Stimulated activated CD8-positive, alpha-beta memory T cell treated with anti-CD3 and anti-CD28 coated beads, Interleukin-4, amount 100 ng/mL, for 1 hour (primary cell): ENCODE measurements at places on chromosomes 3 and 15.

- DNase-seq, result no peak
Measured at GRCh38 chr3:9947025-9947995, 4.9 kb downstream of the PRRT3 start.

DNA sequence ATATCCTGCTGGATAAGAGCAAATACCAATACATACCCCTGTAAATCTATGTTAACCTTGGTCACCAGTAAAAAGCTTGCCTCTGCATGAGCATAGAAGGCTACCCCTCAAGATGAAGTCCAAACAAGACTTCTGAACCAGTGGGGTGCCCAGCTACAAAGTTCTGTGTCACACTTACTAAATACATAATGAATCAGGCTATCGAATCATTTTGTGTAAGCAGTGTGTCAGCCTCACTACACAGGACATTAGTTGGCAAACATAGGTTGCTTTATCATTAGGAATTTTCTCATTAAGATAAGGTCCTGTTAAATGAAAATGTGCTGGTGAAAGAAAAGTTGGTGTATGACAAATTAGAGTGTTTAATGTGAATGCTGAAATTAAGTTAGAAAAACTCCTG, 452.0 kb downstream of the MFSD1 start:
- no peak for DNase-seq

GRCh38 chr15:74233851-74234597, 2.1 kb upstream of the CCDC33 start:
- no peak for DNase-seq

DNA sequence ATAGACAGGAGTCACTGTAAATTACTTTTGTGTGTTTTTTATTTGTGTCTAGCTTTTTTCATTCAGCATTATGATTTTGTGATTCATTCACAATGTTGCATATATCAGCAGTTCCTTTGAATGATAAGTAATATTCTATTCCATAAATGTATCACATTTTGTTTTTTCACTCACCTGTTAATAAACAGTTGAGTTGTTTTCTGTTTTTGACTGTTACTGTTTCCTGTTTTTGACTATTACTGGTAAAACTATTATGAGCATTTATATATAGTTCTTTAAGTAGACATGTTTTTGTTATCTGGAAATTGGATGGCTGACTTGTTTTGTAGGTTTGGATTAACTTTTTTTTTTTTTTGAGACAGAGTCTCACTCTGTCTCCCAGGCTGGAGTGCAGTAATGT, 138.4 kb downstream of the RSRC1 start:
- DNase-seq, result no peak

GRCh38 chr3:72210261-72210660, 425.3 kb upstream of the PROK2 start:
- no peak for DNase-seq

DNA sequence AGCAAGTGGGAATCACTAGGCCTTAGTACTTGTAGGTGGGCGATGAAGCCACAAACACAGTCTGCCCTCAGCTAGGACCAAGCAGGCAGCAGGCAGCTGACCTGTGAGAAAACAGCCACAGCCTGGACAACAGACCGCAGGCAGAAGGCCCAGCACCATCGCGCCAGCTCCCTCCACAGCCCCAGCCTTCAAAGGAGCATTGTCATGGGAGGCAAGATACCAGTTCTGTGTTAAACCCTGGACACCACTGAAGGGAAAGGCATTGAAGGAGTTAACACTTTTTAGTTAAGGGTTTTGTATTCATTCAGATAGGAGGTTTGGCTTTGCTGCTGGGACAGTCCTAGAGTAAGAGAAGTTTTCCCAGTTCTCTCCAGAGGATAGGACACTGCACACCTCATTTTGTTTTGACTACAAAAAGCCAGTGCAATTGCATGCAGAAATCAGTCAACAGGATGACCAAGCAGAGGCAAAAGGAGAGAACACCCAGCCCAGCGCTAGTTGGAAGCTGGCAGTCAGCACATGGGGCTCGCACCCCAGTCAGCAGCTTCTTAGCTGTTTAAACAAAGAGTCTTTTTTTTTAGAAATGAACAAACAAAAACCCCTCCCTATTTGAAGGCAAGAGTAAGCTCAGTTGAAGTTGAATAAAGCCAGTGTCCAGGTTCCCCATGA, 286.1 kb upstream of the TPM1 start:
- no peak for DNase-seq

GRCh38 chr15:45456212-45457106, 66.1 kb downstream of the SLC30A4 start:
- no peak for DNase-seq

- DNase-seq, result no peak
Measured at GRCh38 chr3:75248974-75249373, 415.2 kb upstream of the FRG2C start.

GRCh38 chr3:156187146-156187769, 66.9 kb downstream of the KCNAB1 start:
- DNase-seq, result no peak

DNA sequence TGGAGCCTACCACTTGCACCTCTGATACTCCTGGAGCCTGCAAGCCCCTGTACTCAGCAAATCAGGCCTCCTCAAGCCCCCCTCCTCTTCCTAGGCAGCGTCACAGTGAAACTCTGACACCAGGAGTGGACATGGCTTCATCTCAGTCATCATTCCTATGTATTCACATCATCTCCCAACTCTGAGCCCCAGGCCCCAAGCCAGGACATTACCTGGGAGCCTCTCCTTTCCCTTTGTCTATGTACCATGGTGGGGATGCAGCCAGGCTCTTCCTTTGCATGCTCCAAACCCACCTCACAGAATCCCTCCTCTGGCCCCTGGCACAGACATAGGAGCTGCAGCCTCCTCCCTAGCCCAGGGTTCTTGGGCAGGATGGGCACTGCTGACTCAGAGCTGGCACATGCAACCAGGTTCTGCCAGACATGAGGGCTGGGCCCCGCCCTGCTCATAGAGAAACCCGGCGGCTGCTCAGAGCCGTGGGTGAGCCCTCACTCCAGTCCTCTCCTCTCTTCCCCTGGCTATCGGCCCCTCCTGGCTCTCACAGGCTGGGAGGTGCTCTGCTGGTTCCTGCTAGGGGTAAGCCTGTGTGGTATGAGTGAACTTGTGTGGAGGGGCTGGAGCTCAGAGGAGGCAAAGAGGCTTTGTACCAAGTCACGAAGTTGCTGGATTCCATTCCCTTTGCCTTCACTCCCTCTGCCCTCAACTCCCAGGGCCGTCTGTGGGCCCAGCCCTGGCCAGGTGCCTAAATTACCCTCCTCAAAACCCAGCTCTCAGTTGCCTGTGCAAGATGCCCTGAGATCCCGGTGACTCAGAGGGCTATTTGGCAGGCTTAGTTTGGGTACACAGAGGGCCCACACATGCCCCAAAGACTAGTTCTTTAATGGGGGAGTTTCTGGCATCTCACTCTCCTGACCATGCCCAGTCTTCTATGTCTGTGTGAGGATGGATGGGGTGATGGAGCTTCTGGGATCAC, 1.9 kb upstream of the PLCD1 start:
- DNase-seq, result no peak

GRCh38 chr3:72665103-72665502, 183.1 kb downstream of the SHQ1 start:
- DNase-seq, result no peak

GRCh38 chr3:110711851-110712516, 359.6 kb upstream of the NECTIN3 start:
- DNase-seq, result no peak

DNA sequence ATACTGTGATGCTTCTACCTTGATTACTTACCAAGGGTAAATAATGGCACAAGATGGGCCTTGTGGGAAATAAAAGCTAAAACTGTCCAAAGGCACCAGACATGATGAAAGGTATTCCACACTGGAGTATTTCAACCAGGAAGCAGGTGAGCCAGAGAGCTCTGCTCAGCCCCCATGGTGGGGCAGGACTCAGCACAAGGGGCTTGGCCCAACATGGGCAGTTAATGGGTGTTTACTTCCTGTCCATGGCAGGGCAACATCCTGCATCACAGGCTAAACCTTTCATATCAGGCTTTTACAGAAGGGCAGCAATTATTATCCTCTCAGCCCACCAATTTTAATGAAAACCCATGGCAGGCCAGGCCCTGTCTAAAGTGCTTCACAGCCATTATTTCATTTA, 38.2 kb downstream of the MAGI1 start:
- DNase-seq, result no peak

DNA sequence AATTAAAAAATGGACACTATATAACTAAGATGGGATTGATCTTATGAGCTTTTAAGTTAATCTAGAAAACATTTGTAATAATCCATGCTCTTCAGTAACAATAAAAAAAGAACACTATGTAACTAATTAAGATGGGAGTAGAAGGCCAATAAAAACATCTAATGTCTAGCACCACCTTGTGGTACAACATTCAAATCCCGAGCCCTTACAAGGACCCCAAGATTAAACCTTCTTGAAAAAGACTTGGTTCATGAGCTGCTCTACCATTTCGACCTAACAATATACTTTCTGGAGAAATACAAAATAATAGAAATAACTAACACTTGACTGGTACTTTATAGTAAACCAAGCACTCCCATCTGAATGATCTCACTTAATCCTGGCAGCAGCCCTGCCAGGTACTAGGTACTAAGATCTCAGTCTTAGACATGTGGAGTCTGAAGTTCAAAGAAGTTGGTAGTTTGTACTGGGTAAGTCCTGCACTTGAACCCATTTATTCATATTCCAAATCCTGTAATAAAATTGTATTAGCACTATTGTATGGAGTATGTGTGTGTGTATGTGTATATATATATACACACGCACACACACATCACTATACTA, 21.8 kb downstream of the METTL6 start:
- DNase-seq, result no peak

DNA sequence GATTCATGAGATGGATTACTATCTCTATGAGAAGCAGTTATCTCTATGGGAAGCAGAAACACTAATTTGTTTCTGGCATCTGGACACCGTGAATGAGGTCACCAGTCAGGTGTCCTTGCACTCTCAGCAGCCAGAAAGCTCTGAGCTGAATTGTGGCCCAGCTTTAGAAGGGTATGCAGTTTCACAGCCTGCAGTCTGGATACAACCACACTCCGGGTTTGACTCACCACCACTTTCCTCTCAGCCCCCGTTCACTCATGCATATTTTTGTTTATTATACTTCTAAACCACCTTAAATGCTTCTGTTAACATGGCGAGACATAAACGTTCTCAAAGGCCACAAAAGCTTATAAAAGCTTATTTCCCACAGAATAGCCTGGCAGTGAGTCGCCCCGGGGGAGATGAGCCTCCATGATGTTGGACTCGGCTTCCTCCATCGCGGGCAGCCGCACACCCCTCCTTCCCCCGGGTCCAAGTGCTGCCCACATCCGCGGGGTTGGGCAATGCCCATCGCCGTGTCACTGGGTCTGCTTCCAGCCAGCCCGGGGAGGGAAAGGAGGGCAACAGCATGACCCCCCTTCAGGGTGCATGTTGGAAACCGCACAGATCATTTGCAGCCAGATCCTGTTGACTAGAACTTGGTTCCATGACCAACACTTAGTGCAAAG, 16.8 kb upstream of the SLC41A3 start:
- no peak for DNase-seq

DNA sequence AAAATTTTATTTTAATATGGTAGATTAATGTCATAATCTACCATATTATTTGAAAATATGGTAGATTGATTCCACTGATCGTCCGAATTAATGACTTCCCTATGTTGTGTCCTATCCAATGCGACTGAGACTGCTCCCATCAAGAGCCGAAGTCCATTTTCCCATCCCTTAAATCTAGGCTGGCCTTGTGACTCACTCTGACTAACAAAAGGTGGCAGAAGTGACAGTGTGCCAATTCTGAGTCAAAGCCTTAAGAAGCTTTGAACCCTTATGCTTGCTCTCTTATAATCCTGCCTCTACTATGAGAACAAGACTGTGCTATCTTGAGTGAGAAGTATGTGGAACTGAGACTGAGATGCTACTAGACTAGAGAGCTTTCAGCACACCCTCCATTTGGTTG, 387.2 kb downstream of the ROBO1 start:
- DNase-seq, result no peak

- DNase-seq, result no peak
Measured at GRCh38 chr3:45966950-45967640, 23.8 kb downstream of the CXCR6 start.

- no peak for DNase-seq
Measured at GRCh38 chr15:66868918-66869317, 166.9 kb downstream of the SMAD6 start.

- no peak for DNase-seq
Measured at GRCh38 chr15:92770641-92771040, 115.1 kb upstream of the FAM174B start.

GRCh38 chr3:65793495-65794200, 245.1 kb downstream of the MAGI1 start:
- no peak for DNase-seq

DNA sequence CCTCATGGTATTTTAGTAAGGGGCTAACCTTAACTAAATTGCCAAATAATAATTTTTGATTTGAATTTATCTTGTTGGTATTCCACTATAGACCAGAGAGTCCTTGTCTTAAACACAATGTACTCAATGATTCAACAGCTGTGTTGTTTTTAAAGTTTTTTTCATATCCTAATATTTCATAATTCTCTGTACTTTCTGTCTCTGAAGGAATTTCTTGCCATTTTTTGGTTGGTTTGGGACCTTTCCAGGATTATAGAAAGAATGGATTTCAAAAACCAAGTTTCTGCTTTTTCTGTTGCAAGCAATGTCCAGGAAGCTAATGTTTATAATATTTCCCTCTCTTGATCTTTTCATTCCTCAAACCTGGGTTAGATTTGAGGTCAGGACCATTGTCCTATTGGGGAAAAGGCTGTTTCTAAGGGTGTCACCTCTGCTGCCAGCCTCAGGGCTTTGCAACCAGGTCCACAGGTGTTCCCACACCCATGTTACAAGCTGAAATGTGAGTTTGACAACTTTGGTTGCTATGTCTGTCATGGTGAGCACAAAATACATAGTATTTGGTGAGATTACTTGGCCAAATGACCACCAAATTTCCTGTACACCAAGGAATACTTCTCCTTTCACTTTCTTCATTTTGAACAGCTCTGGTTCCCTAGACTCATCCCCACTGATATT, 363.7 kb upstream of the RGMA start:
- DNase-seq, result no peak

DNA sequence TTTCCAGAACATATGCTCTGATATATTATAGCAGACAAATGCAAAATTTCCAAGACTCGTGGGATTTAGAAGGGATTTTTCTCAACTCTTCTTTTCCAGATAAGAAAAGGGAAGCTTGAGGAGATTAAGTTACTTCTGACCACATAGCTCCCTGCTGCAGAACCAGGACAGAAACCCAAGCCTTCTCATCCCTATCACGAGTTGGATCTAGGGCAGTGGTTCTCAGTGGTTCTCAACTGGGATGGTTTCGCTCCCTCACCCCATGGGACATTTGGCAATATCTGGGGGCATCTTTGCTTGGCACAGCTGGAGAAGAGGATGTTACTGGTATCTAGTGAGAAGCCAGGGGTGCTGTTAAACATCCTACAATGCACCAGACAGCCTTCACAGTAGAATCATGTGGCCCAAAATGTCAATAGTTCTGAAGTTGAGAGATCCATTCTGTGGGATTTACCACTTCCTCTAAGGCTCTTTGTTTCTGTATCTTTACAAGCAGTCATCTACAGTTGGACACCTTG, 64.2 kb downstream of the LIPC start:
- DNase-seq, result no peak

DNA sequence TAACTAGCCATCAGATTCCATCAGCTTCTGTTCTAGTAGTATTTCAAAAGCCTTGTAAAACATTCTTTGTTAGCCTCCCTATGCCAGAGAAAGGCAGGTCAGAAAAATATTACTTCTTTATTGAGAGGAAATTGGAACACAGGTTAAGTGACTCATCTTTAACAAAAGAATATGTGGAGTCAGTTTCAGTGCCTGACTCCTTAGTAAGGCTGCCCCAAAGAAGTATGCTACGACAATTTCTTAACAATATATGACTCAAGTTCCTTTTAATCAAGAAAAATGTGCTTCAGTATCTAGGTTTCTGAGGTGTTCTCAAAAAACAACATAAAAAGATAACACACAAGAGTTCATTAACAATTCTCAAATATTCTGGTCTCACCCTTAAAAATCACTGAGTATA, 139.2 kb downstream of the VPS13C start:
- DNase-seq, result no peak
